ENCODE measurements at places on chromosomes 5 and 9.

GRCh38 chr9:98168153-98168780 is 24.2 kb downstream of the CORO2A start:
- no peak for DNase-seq

- peak; percentile 31 for DNase-seq
Observed at GRCh38 chr5:146825033-146825432, 53.5 kb downstream of the PPP2R2B start.

GRCh38 chr9:136438548-136439480 is 831 bp downstream of the INPP5E start:
- no peak for DNase-seq

GRCh38 chr5:142201471-142201887 is 92.9 kb downstream of the NDFIP1 start:
- no peak for DNase-seq

DNA sequence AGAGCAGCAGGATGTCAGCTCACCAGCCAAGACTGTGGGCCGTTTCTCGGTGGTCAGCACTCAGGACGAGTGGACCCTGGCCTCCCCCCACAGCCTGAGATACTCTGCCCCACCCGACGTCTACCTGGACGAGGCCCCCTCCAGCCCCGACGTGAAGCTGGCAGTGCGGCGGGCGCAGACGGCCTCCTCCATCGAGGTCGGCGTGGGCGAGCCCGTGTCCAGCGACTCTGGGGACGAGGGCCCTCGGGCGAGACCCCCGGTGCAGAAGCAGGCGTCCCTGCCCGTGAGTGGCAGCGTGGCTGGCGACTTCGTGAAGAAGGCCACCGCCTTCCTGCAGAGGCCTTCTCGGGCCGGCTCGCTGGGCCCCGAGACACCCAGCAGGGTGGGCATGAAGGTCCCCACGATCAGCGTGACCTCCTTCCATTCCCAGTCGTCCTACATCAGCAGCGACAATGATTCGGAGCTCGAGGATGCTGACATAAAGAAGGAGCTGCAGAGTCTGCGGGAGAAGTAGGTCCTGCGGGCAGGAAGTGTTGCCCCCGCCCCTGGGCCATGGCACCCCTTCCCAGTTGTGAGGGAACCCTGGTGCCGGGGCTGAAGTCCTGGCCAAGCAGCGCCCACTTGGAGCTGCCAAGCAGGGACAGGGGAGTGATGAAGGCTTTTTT is 108.9 kb downstream of the WNK2 start:
- DNase-seq: no peak

- no peak for DNase-seq
Observed at GRCh38 chr5:141973871-141974595, 5.1 kb downstream of the RNF14 start.

GRCh38 chr5:86979811-86980411 is 287.8 kb upstream of the RASA1 start:
- peak; percentile 82 for DNase-seq

DNA sequence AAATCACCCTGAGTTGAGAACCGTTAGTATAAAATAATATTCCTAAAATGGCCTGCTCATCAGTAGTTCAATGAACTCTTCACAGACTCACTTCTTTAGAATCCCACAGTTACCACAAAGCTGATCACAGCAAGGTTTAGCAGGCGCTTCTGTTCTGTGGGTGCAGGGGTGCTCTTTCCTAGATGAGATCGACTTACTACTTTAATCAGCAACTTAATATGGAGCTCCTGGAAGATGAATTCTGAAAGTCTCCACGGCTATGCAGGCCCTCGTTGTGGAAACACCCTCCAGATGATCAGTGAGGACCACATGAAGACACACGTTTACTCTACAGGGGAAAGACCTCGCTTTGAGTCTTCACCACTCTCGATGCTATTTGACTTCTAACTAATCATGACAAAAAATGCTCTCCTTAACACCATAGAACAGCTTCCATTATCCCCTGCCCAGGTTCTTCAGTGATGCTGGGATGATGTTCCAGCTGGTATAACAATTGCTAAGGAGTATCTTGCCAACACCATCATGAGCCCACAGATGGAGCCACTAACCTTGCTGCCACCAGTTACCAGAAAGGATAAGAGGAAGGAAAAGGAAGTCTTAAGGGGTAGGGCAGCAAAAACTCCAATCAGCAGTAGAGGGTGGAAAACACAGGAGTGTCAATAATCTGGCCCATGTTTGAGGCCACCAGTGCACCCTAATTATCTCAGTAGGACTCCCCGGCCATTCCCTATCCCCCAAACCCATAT is 17.9 kb upstream of the GPX8 start:
- DNase-seq: no peak

DNA sequence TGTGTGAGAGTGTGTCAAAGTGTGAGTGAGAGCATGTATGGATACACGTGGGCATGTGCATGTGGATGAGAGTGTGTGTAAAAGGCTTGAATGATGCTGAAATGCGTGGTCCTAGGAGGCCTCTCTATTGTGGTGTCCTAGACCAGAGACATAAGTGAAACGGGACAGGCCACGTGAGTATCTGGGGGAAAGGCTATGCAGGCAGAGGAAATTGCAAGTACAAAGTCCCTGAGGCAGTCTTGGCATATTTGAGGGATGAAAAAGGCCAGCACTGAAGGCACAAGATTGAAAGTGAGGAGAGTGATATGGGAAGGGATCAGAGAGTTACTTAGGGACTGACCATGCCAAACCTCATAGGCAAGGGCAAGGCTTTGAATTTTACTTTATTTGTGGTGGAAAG is 67.2 kb upstream of the CCDC152 start:
- DNase-seq: no peak

DNA sequence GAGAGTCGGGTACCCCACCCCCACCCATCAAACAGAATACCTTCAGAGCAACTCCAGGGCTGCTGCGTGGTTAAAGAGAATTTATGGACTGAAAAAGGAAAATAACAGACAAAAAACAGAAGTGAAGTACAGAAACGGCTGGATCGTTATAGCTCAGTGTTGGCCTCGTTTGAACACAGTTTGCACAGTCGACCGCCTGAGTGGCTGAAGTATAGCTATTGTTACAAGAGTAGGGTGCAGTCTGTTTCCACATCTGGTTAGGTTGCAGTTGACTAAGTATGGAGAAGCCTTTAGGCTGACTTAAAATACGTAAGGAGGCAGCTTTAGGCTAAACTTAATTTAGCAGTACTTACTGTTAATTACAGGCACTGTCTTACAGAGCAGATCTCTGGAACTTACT is 121.2 kb downstream of the GCNT1 start:
- peak; percentile 66 for DNase-seq

- no peak for DNase-seq
Observed at GRCh38 chr5:107468276-107468675, 202.5 kb downstream of the EFNA5 start.

DNA sequence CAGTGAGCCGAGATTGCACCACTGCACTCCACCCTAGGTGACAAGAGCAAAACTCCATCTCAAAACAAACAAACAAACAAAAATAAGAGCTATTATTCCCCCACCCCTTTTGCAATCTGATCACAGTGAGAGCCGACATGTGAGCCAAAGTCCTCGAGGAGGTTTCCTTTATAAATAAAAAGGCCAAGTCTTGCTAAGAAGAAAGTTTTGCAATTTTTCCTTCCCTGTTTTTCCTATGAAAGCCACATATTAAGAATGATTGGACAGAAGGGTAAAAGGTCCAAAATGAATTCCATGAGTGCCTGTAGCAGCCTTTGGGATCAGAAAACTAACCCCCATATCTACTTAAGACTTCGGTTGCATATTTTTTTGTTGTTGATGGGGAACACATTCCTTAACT is 179.7 kb downstream of the TSSK1B start:
- DNase-seq: no peak

DNA sequence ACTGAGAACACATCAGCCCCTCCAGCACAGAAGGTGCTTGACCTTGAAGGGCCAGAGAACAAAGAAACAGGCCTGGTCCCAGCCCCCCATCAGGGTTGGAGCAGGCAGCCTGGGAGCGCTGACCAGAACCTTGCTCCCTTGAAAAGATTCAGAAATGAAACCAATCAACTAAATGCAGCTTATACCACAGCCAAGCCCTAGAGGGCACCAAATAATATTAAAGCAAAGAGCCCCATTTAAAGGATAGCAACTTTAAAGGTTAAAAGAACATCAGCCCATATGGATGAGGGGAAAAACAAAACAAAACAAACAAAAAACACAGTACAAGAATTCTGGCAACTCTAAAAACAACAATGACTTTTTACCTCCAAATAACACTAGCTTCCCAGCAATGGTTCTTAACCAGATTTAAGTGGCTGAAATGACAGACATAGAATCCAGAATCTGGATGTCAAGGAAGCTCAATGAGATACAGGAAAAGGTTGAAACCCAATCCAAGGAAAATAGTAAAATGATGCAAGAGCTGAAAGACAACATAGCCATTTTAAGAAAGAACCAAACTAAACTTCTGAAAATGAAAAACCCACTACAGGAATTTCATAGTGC is 471.9 kb downstream of the MTRR start:
- DNase-seq: peak; percentile 48

- DNase-seq: peak; percentile 13
Observed at GRCh38 chr5:45774528-45774927, 78.3 kb upstream of the HCN1 start.

GRCh38 chr9:14780251-14780650 is 57.7 kb upstream of the CER1 start:
- no peak for DNase-seq

DNA sequence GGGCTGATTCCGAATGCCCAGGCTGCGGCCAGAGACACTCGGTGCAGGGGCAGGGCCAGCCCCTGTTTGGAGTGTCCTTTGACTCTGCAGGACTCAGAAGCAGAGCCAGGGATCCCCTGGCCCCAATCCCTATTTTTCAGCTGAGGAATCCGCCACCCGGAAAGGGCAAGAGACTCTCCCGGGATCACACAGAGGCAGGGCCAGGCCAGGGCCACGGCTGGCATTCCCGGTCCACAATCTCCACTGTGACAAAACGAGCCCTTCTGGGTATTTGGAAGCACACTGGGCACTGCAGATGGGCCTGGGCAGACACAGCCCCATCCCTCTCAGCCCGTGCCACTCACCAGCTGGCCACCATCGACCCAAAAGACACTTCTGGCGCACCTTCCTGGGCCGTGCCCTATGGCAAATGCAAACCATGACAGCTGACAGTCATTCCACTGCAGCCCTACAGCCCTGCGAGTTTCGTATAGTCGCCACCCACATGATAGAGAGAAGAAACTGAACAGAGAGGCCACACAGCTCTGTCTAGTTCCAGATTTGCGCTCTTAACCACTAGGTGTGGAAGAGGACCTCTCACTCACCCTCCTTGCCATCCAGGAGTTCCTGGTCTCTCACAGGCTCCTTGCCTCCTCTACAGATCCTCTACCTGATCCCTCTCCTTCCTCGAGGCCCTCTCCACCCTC is 13.3 kb downstream of the NR5A1 start:
- no peak for DNase-seq

- peak; percentile 85 for DNase-seq
Observed at GRCh38 chr5:179763215-179763945, 30.4 kb upstream of the LTC4S start.

DNA sequence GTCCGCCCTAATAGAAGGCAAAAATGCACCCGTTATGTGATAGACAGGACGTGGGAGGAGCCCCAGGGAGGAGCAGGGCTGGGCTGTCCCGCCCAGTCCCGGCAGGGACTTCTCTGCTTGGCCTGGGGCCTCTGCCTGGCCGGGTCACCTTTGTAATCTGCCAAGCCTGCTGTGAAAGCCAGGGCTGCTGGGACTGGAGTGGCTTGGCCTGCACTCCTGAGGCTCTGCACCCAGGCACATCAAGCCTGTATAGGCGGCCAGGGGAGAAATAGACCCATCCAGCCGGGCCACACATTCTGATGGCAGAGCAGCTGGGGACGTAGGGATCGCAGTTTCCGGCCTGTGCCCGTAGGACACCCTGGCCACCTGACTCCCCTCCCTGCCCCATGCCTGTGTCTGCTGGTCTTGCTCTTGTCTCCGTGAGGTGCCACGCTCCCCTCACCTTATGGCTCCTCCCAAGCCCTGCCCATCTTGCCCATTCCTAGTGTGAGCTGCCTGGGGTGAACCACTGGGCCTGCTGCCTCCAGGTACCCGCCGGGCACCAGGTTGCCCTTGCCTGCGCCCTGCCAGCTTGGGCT is 28.1 kb downstream of the DYNC2I2 start:
- no peak for DNase-seq

GRCh38 chr5:155941340-155941739 is 385.6 kb upstream of the SGCD start:
- DNase-seq: no peak

- no peak for DNase-seq
Observed at GRCh38 chr5:4570047-4570995, 569.8 kb upstream of the ADAMTS16 start.

DNA sequence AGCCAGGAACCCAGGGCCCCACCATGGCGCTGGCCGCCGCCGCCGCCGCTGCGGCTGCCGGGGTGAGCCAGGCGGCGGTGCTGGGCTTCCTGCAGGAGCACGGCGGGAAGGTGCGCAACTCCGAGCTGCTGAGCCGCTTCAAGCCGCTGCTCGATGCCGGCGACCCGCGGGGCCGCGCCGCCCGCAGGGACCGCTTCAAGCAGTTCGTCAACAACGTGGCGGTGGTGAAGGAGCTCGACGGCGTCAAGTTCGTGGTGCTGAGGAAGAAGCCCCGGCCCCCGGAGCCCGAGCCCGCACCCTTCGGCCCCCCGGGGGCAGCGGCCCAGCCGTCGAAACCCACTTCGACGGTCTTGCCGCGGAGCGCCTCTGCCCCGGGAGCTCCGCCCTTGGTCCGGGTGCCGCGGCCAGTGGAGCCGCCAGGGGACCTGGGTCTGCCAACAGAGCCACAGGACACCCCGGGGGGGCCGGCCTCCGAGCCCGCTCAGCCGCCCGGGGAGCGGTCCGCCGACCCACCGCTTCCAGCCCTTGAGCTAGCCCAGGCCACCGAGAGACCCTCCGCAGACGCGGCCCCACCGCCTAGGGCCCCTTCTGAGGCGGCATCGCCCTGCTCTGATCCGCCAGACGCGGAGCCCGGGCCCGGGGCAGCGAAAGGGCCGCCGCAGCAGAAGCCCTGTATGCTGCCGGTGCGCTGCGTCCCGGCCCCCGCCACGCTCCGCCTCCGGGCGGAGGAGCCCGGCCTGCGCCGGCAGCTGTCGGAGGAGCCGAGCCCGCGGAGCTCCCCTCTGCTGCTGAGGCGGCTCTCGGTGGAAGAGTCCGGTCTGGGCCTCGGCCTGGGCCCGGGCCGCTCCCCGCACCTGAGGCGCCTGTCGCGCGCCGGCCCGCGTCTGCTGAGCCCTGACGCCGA is 749 bp downstream of the SOWAHA start:
- DNase-seq: no peak

DNA sequence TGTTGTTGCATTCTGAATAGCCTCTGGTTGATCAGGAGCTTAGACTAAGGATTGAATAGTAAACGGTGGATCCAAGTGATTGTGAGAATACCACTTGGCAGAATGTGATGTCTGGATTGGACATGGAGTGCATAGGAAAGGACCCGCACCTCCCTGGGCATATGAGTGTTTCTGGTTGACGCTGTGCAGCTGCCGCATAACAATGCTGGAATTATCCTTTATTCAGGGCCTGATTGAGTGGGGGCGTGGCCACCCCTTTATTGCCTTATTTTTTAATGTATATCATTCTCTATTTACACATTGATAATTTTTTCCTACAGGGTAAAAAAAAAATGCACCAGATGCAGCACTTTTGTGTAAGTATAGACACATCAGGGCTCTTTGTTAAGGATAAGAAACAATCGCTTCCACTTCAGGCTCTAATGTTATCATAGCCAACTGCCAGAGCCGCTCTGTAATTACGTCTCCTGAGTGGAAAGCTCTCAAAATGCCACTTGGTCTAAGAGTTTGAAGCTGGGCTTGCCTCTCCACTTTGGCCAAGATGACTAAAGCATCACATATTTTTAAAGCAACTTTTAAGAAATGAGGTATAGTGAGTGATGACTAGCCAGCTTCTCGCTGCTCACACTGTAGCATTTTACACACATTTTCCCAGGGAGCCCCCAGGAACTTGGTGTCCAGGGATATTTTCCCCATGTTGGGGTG is 5.7 kb downstream of the FGD3 start:
- DNase-seq: no peak
